Activated CD8-positive, alpha-beta T cell treated with anti-CD3 and anti-CD28 coated beads, Interleukin-2, amount 10 ng/mL, durations not matched to agents 7 days and 5 days (primary cell): ENCODE measurements at places on chromosomes 11 and 22. TPM values are rescaled to one million over a fixed set of nuclear protein-coding genes. Genes with fewer than 3 reads are reported as not detected.

DNA sequence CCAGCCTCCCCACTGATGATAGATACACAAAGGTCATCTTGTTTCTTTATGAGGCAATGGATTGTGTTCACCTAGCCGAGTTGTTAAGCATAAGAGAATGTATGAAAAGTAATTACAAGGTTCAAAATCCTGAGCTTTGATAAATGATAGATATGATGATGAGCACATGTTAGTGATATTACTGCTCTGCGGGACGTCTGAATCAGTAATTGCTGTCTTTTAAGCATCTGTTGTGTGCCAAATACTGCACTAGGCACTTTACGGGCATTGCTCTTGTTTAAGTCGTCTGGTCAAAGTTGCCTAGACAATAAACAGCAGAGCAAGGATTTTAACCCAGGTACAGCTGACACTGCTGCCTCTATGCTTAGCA is 559 bp upstream of the RNF141 start:
- peaks cover 17% of the 10 kb centered on the region for H3K4me1 ChIP-seq
- peaks cover 7% of the 10 kb centered on the region for H3K27me3 ChIP-seq
- DNase-seq = no peak

The MS4A14 gene
- total RNA-seq = not detected

DNA sequence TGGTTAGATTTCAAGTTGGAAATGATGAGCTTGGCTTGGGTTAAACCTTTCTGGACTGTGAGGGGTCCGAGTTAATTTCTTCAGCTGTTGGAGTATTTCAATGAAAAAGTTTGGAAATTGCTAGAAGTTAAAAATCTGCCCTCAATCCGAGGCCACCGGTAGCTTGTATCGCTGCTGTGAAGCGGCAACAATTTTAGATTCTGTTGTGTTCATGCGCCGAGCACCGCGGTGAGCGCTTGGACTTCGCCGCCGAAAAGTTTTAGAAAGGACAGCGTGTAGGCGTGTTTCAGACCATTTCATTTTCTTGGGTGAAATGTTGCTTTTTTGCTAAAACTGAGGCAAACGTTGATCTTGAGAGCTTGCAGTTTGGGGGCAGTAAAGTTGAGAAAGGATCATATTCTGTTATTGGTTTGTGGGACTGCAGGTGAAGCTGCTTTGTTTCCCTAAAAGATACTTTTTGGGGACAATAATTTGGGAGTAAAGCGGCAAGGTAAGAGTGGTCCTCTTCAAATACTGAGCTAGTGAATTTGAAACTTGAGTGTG is 928 bp downstream of the FBXO7 start:
- DNase-seq = peak; percentile 55
- H3K27ac ChIP-seq = peak overlapping the region; percentile 95
- H3K4me1 ChIP-seq = peaks cover 29% of the 10 kb centered on the region
- peaks cover 14% of the 10 kb centered on the region for H3K36me3 ChIP-seq
- peak overlapping the region; percentile 95 for H3K4me3 ChIP-seq
- H3K27me3 ChIP-seq = no peaks in the 10 kb centered on the region

GRCh38 chr22:30751529-30751928 is 56.9 kb downstream of the OSBP2 start:
- no peaks in the 10 kb centered on the region for H3K4me1 ChIP-seq
- no peaks in the 10 kb centered on the region for H3K27me3 ChIP-seq
- H3K36me3 ChIP-seq = no peaks in the 10 kb centered on the region
- H3K27ac ChIP-seq = no peak overlapping the region
- no peak overlapping the region for H3K4me3 ChIP-seq

DNA sequence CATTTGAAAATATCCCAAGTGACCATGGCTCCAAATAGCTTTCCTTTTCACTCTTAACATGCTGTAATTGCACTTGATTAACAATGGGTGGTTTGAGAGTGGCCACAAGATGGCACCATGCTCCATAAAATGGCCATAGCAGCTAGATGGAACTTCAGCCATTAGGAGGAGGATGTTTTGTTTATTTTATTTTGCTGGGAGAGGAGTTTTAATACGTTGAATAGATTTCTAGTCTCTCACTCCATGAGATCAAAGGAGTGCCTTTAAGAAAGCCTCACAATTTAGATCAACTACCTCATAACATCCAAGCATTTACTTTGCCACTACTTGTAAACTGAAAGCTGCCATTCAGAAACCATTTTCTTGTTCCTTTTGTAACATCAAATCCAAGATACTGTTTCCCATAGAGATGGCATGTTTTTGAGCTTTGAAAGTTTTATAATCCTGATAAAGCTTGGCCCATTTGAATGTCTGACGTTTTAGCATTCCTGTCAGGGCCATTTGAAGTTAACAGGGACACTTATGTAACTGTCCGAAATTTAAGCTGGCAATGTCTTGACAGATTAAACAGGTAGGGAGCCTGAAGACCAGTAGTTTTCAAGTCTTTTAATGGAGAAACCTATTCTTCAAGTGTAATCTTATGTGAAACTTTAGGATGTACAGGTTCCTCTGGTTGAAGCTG is 4.7 kb downstream of the FEN1 start:
- H3K4me1 ChIP-seq = peaks cover 54% of the 10 kb centered on the region
- no peaks in the 10 kb centered on the region for H3K27me3 ChIP-seq
- peaks cover 69% of the 10 kb centered on the region for H3K36me3 ChIP-seq
- DNase-seq = peak; percentile 86
- H3K4me3 ChIP-seq = no peak overlapping the region
- peak overlapping the region; percentile 10 for H3K27ac ChIP-seq

- no peak overlapping the region for H3K27ac ChIP-seq
- no peak for DNase-seq
- no peaks in the 10 kb centered on the region for H3K36me3 ChIP-seq
- H3K27me3 ChIP-seq = no peaks in the 10 kb centered on the region
Measured at GRCh38 chr11:19194620-19195308, 7.0 kb downstream of the CSRP3 start.

The OR56A5 gene
- total RNA-seq = not detected

The OVOL1 gene
- total RNA-seq = not detected

The SCGB1D2 gene
- not detected for total RNA-seq

DNA sequence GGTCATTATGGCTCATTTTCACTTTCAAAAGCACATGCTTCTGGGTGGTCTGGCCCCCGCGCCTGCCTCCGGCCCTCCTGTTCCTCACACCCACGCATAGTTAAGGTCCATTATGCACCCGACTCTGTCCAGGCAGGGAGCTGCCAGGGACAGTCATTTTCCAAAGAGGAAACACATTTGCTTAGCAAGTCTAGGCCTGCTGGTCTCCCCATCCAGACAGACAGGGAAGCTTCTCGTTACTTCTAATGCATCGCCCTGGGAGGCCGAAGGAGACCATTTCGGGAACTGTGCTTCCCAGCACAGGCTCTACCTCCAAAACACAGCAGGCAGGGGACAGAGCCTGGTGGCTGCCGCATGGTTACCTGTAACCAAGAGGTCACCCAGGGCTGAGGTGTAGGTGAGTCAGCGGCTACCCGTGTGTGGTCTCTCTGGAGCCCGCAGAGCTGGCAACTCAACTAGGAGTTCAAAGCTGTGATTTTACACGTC is 87.1 kb upstream of the SHANK2 start:
- no peak overlapping the region for H3K27ac ChIP-seq
- no peaks in the 10 kb centered on the region for H3K27me3 ChIP-seq
- no peaks in the 10 kb centered on the region for H3K36me3 ChIP-seq
- H3K4me3 ChIP-seq = no peak overlapping the region

GRCh38 chr11:96172604-96173003 is 170.4 kb downstream of the MAML2 start:
- DNase-seq = no peak
- H3K27ac ChIP-seq = peak overlapping the region; percentile 40
- peaks cover 32% of the 10 kb centered on the region for H3K4me1 ChIP-seq
- no peak overlapping the region for H3K4me3 ChIP-seq
- peaks cover 22% of the 10 kb centered on the region for H3K36me3 ChIP-seq
- no peaks in the 10 kb centered on the region for H3K27me3 ChIP-seq

The SMIM38 gene
- total RNA-seq = not detected

- no peak overlapping the region for H3K27ac ChIP-seq
- H3K36me3 ChIP-seq = no peaks in the 10 kb centered on the region
- no peaks in the 10 kb centered on the region for H3K27me3 ChIP-seq
- no peak for DNase-seq
Measured at GRCh38 chr11:44219830-44220796, 89.8 kb downstream of the ALX4 start.

DNA sequence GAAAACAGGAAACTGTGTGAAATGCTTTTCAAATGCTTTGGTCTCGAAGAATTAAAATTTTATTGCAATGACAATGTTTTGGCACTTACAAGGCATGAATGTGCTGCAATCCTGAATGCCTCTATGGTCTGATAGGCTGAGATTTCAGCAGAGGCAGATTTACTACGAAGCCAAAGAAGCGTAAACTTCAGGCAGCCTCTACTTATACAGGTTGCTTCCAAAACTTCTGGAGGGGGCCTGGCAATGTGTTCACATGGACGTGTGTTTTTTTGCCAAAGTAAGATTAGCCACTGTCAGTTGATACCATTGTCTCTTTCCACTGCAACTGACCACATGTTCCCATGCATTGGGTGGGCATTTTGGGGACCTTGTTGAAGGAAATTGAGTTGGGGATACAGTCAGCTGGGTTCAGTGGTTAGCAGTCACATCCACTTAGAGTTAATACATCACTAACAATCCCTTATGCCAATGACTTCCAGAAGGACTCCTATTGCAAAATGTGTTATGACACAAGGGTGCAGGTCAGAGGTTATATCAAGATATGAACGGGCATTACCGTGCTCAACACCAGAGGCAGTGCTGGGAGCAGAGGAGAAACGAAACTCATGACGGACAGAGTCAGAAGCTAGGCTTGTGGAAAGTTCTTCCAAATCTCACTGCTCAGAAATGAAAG is 48.8 kb downstream of the ABTB2 start:
- no peak for DNase-seq
- H3K27ac ChIP-seq = no peak overlapping the region
- no peaks in the 10 kb centered on the region for H3K36me3 ChIP-seq
- no peak overlapping the region for H3K4me3 ChIP-seq
- H3K27me3 ChIP-seq = peaks cover 5% of the 10 kb centered on the region
- H3K4me1 ChIP-seq = peaks cover 50% of the 10 kb centered on the region

The DYNC2H1 gene
- 1.6 TPM for total RNA-seq

DNA sequence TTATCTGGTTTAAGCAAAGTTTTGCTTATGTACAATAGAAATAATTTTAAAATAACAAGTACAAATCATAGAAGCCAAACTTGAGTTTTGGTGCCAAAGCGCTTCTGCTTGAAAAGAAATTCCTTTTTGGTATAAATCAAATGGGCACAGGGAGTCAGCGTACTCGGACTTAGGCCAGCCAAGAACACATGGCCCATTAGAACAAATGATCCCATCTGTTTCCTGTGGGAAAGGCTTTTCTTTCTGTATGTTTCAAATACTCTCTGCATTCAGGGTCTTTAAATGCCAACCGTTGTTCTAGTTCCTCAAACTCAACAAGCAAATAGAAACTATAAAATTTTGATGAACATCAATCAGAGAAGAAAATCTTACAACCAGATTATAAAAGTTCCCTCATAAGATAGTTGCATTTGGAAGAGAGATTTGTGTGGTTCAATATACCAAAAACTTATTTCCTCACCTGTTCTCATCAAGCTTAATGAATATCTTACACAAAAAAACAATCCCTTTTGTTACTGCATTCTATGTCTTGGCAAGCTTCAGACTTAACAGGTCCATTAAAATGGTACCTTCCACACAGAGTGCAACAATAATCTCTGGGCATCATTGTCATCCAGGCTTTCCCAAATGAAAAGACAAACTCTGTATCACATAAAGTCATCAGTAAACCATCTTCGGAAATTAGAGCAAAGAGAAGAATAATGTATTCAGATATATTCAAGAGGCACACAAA is 739.8 kb upstream of the API5 start:
- no peaks in the 10 kb centered on the region for H3K36me3 ChIP-seq
- no peaks in the 10 kb centered on the region for H3K27me3 ChIP-seq
- no peak overlapping the region for H3K4me3 ChIP-seq

DNA sequence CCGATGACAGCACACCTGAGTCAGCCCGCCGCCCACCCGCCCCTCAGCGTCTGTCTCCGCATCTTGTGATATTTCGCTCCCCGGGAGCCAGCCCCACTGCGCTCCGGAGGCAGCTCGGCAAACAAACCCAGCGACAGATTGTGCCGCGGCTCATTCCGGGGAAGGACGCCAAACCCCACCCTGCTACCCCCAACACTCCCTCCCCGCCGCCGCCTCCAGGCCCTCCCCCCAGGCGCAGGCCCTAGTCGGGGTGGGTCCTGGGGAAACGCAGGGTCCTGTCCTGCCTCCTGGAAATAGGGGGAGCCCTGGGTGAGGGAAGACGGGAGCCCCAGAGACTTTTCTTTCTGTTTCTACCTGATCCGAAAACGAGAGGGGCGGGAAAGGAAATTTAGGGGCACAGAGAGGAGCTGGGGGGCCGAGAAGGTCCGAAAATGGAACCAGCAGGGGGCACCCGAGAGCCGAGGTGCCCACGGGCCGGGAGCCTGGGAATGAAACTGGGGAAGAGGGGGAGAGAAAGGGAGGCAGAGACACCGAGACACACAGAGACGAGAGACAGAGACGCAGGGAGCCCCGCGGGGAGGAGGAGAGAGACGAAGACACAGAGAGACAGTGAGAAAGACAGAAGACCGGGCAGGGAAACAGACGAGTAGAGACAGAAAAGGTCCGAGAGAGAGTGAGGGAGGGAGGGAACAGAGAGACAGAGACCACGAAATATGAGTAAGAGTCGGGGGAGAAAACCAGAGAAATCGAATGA is 1.7 kb upstream of the RTN4RL2 start:
- no peaks in the 10 kb centered on the region for H3K36me3 ChIP-seq
- H3K4me3 ChIP-seq = peak overlapping the region; percentile 60
- H3K4me1 ChIP-seq = peaks cover 39% of the 10 kb centered on the region
- peak; percentile 60 for DNase-seq
- peaks cover 39% of the 10 kb centered on the region for H3K27me3 ChIP-seq

The MGAT3 gene
- total RNA-seq = 9.1 TPM

The NXPE4 gene
- total RNA-seq = not detected

DNA sequence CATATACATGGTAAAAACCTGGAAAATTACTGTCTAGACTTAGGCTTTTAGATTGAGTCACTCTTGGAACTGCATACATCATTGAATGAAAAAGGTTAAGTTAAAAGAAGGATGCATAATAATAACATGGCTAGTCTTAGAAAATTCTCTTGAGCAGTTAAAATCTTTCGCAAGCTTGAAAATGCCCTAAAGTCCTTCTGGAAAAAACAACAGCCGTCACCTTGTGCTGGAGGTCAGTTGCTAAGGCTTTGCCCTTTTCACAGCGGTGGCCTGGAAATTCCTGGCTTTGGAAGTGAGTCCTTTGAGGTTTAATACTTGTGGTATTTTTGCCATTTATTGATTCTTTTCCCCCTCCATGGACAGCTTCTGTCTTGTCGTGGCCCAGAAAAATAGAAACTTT is 17.4 kb upstream of the FBLN1 start:
- no peak overlapping the region for H3K27ac ChIP-seq

- no peak for DNase-seq
- no peak overlapping the region for H3K4me3 ChIP-seq
- H3K36me3 ChIP-seq = peaks cover 5% of the 10 kb centered on the region
- H3K27me3 ChIP-seq = no peaks in the 10 kb centered on the region
Measured at GRCh38 chr11:73493956-73494598, 103.8 kb downstream of the FAM168A start.

The HSPB2 gene
- not detected for total RNA-seq

The OR51B5 gene
- total RNA-seq = not detected
